AML-193 (cell line): ENCODE measurements at places on chromosomes 1 and 21.

- DNase-seq, result no peak
Observed at GRCh38 chr1:29892247-29892646, 655.9 kb downstream of the PTPRU start.

DNA sequence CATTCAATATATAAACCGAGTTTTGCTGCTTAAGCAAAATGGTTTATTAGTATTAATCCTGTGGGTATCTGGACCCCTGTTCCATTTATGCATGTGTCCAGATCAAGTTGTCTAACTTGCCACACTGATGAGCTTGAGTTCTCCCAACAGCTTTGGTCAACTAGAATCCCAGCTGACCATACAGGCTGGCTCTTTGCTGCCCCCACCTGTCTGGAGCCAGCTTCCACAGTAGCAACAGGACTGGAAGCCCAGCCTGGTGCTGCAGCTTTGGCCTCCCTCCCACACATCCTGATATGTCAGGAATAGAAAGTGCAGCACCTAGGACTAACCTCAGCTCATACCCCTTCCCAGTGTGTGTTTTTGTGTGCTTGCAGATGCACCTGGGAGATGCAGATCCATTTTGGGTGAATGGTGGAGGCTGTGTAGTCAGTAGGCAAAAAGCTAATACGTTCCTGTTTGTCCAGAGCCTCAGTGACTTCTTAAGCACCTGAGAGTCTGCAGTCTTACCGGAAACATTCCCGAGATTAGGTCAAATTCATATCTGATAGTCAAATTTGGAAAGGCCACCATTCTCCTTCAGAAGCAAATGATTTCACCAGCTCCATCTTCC, 40.9 kb upstream of the BEND5 start:
- DNase-seq, result peak; percentile 58

GRCh38 chr1:232655028-232655745, 25.3 kb upstream of the SIPA1L2 start:
- DNase-seq, result peak; percentile 32

- no peak for DNase-seq
Observed at GRCh38 chr1:163085041-163085903, 16.1 kb downstream of the RGS4 start.

DNA sequence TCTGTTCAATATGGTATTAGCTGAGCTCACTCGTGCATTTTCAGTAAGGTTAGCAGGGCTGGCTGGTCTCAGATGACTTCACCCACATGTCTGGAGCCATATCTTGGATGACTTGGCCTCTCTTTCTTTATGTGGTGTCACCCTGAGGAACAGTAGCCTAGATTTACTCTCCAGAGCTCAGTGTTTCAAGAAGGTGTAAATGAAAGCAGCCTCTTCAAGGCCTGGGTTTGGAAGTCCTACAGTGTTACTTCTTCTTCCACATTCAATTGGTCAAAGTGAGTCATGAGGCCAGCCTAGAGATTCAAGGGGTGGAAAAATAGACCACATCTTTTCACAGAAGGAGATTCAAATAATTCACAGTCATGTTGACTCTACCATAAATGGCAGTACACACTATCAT, 12.2 kb downstream of the VCAM1 start:
- DNase-seq, result no peak

GRCh38 chr21:37363936-37364335, 2.6 kb upstream of the DYRK1A start:
- no peak for DNase-seq

DNA sequence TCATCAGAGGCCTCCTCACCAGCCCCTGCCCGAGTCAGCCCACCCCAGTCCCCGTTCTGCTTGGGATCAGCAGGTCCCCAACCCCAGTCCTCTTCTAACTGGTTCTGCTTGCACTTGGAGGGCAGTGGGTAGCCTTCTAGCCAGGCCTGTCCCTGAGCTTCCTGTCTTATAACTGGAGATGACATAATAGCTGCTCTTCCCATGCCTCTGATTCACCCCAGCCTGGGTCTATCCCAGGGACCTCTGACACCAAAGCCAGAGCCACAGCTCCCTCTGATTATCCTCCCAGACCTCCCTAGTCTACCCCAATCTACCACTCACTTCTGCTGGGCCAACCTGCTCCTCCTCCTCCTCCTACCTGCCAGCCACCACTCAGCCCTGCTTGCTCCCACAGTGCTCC, 31.4 kb downstream of the IQGAP3 start:
- DNase-seq, result no peak
